ENCODE measurements at places on chromosomes 2 and 18. TPM values are rescaled to one million over a fixed set of nuclear protein-coding genes. Genes with fewer than 3 reads are reported as not detected.

DNA sequence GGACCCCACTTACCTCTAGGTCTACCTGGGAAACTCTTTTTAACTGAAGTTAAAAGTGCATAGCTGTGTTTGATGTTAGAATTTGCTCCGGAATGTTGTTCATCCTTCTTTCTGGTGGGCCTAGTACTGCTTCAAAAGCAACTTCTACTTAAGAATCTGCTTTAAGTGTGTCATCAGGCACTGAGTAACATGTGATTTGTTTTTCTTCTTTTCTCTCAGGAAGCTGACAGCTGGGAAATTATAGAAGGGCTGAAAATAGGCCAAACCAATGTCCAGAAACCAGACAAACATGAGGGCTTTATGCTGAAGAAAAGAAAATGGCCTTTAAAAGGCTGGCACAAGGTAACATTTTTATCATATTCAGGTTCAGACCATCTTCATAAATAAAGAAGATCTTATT, 122.9 kb downstream of the PRKRA start:
- DNase-seq: no peak

- DNase-seq: no peak
Measured at GRCh38 chr18:67279988-67280387, 236.5 kb downstream of the DSEL start.

DNA sequence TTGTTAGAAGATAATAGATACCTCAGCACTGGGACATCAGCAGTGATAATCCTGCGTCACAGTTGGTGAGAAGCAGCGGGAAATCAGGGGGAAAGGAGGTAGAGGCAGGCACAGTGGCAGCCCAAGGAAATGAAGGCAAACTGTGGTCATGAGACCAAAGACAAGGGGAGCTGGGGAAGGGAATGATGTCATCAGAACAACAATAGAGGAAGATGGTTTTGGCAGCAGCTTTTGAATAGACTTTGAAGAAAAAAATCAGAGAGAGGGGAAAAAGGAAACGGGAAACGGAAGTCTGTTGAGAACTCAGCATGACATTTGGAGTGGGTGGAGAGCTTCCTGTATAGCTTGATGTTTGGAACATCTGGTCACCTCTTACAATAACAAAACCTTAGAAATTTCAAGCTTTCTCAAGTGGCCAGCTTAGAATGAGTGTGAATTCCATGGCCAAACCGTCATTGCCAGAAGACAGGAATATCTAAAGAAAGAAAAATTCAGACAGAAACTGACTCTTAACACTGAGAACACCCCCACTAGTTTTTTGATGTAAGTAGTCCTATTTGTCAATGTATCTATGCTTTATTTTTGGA, 18.4 kb upstream of the YES1 start:
- no peak for DNase-seq

DNA sequence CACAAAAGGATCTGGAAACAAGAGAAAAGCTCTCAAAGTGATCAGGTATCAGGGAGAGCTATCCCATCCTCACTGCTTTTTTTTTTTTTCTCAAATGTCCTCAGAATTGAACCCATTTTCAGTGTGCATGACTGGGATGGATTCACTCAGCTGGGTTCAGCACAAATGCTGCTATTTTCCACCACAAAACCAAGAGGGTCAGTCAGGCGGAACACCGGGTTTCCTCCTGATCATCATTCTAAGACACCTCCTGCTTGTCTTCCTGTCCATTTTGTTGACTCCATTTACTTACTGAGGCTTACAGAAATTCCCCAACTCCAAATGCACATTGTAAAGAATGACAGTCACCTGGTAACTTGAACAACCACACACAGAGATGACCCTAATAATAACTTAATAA, 39.9 kb downstream of the CYRIA start:
- DNase-seq: no peak

DNA sequence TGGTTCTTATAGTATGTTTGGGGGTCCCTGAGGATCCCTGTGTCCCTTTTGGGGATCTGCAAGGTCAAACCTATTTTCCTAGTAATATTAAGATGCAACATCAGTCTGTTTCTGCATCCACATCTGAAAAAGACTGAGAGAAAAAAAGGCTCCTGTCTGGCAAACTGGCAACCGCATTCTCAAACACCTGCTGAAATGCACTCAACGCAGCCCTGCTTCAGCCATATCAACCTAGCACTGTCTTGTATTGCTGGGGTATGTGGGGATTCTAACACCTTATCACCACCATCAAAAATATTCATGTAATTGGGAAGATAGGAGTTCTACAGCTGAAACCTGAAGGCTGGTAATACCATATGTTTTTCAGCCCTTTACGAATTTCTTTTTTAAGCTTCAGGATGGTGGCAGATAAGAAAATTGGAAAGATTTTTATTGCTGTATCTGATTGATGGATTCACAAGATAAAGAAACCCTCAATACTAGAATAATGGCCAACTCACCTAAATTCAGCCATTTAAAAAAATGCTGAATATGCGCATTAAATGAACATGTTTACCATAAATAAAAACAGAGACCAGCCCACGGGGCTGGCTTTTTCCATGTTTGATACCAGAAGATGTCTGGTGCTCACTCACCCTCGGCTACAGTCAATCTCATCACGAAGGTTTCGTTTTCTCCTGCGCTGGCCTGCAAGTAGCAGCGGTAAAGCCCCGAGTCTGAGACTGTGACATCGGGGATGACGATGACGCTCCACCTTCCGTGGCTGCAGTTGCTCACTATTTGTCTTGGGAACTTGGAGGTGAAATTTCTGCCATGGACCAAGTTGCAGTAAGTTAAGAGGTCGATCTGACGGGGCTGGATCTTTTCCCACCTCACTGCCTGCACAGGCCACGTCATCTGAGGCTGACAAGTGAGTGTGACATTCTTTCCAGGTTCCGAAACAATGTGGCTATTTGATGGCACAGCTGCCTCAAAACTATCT, 52.3 kb downstream of the CD226 start:
- no peak for DNase-seq

- no peak for DNase-seq
Measured at GRCh38 chr18:7684966-7685365, 117.8 kb downstream of the PTPRM start.

- DNase-seq: peak; percentile 66
Measured at GRCh38 chr18:62523631-62524439, 1.0 kb downstream of the ZCCHC2 start.

- DNase-seq: no peak
Measured at GRCh38 chr18:59779979-59780378, 82.8 kb upstream of the CCBE1 start.

GRCh38 chr2:127942002-127942401, 56.2 kb upstream of the AMMECR1L start:
- DNase-seq: no peak

GRCh38 chr2:161990741-161991140, 83.3 kb downstream of the DPP4 start:
- DNase-seq: no peak

DNA sequence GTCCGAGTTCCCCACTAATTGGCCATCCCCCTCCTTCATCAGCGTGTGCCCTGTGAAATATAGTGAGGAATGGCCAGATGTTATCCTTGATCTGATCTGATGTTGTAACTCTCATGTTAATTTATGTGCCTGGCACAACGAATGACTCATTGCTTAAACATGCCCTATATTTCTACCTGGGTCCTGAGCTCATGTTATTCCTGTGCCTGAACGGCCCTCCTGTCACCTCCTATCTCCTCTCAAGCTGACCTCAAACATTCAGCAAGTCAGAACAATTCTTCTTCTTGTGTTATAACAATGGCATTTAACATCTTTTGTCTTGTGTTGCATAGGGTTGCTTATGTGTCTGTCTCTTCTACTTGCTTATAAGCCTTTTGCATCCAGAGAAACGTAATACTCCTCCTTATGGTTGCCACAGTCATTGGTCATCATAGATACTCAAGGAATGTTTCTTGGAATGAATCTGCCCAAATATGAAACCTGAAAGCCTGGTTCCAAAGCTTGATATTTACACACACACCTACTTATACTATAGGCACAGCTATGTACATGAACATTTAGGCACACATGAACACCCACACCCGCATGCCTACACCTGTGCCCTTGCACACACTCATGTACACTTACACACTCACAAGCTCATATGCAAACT, 80.2 kb upstream of the PHLPP1 start:
- no peak for DNase-seq

DNA sequence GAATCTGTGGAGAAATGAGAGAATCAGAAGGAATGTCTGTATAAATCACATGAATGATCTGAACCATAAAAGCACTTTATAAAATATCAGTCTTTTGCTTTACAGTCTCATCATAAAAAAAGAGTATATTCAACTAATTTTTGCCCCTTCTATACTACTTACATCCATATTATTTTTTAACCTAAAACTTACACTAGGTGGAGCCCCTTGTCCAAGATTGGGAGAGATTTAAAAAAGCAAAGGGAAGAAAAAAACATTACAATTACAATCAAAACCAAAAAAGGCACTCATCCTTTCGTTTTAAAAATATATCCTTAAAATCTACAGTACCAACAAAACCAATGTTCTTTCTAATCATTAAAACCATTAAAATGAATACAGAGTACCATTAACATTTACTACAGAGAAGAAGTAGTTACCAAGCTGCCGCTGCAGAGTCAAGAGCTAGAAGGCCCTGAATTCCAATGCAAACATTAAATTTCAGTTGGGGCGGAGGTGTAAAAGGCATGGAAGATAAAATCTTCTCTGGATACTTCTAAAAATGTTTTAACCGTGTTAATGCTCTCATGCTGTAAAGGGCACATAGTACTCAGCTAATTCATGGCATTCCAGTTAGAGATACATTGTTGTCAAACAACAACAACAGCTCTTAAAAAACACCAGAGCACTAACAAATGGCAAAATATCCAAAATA, 56.7 kb upstream of the EPB41L3 start:
- DNase-seq: no peak

GRCh38 chr2:101699755-101700461, 2.4 kb downstream of the MAP4K4 start:
- no peak for DNase-seq

DNA sequence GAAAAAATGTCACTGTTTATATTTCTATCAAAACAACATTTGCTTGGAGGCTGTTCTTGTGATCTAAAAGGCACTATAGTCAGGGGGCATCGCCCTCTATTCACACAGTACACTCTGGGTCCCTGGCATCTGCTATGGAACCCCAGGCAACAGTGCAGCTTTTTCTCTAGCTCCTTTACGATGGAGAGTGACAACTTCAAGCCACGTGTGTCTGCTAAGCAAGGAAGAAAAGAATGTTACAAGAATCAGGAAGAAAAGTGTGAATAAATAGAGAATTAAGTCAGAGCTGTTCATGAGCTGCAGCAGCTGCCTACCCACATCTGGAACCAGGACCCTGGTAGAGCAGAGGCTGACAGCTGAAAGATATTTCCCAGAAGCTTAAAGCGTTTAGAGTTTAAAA, 11.2 kb downstream of the RND3 start:
- no peak for DNase-seq

GRCh38 chr18:74951165-74951760, 257.7 kb downstream of the PTGR3 start:
- DNase-seq: no peak

- no peak for DNase-seq
Measured at GRCh38 chr18:45998244-45998643, 31.1 kb upstream of the EPG5 start.

The TBR1 gene
- under 0.01 TPM for polyA plus RNA-seq

The SLC9A4 gene
- 0.11 TPM for polyA plus RNA-seq

The POTEF gene
- not detected for polyA plus RNA-seq

The EVA1A gene
- 93.0 TPM for polyA plus RNA-seq

The ALLC gene
- 0.08 TPM for polyA plus RNA-seq

The RTN4 gene
- 225 TPM for polyA plus RNA-seq
